ENCODE measurements at places on chromosomes 5 and 9. TPM values are rescaled to one million over a fixed set of nuclear protein-coding genes. Genes with fewer than 3 reads are reported as not detected.

DNA sequence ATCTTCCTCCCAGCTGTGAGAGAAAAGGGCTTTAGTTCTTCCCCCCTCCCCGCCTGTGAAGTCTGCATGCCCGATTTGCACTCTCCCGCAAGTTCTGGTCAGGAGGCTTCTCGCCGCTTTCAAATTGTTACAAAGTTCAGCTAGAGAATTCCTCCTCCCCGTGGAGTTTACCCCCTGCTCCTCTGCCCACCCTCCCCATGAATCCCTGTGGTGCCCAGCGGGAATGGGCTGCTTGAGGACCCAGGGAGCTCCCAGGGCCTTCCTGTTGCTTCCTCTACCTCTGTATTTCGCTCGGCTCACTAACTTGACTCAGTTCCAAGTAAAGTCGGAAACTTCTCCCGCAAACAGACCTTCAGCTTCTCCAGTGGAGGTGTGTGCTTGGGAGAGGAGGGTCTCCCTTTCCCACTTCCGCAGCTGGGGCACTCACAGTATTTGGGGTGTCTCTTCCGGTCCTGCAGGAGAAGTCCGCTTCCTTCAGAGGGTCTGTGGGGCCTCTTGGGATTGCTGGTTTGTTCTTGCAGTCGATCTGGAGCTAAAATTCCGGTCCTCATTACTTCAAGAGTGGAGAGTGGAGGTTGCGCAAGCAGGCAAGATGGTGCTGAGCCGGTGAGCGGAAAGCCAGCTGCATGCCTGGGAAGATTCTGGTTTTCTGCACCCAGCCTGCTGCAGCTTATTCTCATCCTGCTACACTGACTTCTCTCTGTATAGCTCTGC is 97.8 kb downstream of the ADAMTS12 start:
- DNase-seq: no peak

DNA sequence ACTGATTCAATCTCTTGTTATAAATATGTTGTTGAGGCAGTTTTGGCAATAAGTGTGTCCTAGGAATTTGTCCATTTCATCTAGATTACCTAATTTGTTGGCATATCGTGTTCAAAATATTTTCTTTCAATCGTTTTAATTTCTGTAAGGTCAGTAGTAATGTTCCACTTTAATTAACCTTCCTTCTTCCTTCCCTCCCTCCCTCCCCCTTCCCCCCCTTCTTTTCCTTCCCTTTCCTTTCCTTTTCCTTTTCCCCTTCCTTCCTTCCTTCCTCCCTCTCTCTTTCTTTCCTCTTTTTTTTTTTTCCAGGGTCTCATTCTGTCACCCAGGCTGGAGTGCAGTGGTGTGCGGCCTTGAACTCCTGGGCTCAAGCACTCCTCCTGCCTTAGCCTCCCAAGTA is 27.1 kb downstream of the CD14 start:
- no peak for DNase-seq

OR1Q1 gene
- 0.26 TPM for total RNA-seq

IL31RA gene
- total RNA-seq: 3.6 TPM

TCF7 gene
- 265 TPM for total RNA-seq

DNA sequence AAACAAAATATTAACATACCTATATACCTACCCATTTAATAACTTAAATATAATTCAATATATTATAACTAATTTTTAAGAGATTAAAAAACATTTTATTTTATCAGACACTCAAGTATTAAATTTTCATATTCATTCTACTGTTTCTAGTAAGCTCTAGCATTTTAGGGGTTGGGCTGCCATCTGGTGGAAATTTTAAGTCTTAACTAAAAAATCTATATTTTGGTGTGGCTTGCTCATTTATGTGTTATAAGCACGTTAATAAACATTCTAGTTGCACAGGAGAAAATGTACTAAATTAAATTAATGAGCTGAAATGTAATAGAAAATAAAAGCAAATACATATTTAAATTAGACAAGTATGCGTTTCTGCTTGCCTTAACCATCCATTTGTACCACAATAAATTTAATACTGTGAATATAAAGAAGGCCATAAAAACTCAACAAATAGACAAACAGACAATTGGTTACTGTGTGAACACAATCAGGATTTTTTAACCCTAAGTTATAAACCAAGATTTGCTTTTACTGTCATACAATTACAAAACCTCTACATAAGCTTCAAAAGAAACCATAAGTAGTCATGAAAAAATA is 1728.3 kb upstream of the CDH9 start:
- peak; percentile 0 for DNase-seq

GRCh38 chr9:27496135-27496504 is 28.0 kb upstream of the IFNK start:
- DNase-seq: no peak

- DNase-seq: no peak
Measured at GRCh38 chr9:110021891-110022290, 186.1 kb downstream of the C9orf152 start.

GRCh38 chr9:79638806-79639205 is 67.0 kb downstream of the TLE4 start:
- DNase-seq: no peak

GRCh38 chr5:141715346-141715905 is 33.4 kb upstream of the ARAP3 start:
- no peak for DNase-seq

DNA sequence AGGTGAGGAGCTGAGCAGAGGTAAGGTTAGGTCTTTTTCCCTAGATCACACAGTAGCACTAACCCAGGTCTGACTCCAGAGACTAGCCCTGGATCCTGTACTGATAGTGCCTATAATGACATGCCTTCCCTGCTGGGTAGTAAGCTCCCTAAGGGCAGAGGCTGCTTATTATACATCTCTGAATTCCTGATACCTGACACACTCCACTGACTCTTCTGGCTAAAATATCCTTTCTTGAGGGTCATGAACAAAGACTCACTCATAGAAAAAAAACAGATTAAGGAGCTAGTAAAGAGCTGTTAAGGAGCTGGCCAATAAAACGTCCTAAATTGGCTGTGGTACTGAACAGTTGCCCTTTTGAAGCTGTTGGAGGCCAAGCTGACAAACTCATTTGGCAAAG is 149.0 kb upstream of the ITGA1 start:
- no peak for DNase-seq

ZNF366 gene
- total RNA-seq: not detected

GRCh38 chr5:123111502-123111901 is 22.5 kb downstream of the PRDM6 start:
- DNase-seq: no peak

DNA sequence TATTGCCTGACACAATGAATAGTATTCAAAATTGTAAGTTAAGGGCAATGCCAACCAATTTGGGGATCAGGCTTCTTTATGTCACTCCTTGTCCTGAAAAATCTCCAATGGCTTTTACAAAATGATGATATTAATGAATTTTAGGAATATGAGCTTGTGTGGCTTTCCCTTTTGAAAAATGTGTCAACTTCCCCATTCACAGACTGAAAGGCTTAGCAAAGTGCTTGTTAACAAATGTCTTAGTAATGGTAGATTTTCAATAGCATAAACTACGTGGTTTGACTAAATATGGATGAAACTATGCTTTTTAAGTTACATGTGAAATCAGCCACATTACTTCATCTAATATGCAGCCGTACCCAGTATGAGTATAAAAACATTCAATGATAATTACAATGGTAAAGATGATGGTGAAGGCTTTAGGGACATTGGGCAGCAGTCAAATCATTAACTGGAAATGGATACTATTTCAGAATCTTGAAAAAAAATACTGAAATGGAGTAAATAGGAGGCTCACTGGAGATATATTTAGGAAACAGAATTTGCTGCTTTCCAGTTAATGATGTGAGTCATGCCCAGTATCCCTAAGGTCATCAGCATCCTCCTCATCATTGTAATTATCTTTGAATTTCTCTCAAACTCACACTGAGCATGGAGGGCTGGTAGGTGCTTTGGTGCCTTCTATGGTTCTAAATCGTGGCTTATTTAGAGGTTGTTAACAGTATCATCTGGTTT is 113.3 kb upstream of the ZNF608 start:
- DNase-seq: no peak

DNA sequence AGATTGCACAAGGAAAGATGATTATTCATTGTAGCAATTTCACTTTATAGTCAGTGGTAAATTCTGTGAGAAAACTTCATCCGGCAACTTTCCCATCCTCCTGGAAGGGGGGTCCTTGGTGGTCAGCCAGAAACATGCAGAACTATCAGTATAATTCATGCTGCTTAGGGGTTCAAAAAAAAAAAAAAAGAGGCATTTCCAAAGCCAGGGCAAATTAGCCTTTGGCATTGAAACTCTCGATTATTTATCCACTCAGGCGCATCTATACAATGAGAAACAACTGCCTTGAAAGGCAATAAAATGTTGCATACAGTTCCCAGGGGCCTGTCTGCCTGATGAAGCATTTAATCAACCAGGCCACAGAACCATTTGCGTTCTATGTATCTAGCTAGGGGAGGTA is 263.3 kb downstream of the TMEM167A start:
- no peak for DNase-seq

GRCh38 chr9:118273048-118273447 is 568.8 kb downstream of the TLR4 start:
- no peak for DNase-seq

- DNase-seq: no peak
Measured at GRCh38 chr9:21557428-21557768, 75.3 kb upstream of the IFNE start.

DNA sequence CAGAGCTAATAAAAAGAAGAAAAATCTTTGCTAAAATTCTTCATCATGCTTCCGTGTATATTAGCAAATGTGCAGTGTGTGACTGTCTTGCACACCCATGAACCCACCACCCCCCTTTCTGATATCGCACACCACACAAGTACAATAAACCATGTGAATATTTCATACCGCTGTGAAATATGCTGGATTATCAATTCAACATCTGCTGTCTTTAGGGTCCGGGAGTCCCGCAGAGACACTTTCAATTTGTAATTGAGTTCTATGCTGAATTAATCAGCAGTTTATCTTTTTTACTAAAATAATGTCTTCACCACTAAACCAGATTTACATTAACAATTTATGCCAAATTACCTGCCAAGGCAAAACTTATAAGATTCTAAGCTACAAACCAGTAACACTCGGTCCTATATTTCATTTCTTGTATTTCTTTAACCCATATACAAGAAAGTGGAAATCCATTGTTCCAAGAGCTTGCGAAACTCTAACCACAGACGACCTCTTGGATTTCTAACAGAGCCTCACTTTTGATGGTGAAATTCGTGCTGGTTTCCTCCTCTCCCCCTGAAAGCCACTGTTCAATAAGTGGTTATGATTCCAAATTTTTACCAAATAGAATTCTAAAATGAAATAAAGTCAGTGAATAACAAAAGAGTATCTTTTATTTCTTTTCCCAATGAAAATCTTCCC is 44.2 kb downstream of the PSMB7 start:
- no peak for DNase-seq

GRCh38 chr5:39461007-39461682 is 36.4 kb upstream of the DAB2 start:
- DNase-seq: no peak

DNA sequence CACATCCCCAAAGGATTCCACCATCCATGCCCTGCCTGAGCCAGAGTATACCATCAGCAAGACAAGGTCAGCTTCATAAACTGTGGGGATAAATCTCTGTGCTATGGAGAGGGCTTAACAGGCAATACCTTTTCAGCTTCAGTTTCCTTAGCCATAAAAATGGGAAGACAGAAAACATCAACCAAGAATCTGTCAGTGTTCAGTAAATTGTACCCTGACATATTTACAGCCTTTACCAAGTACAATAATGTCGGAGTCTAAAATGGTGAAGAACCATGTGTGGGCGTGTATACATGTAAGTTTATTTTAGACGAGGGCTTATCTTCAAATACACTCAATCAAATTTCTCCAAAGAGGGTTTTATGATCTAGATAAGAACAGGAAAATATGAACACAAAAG is 94.7 kb downstream of the ELAVL2 start:
- DNase-seq: no peak

- DNase-seq: no peak
Measured at GRCh38 chr5:33346534-33346933, 94.2 kb upstream of the TARS1 start.

DNA sequence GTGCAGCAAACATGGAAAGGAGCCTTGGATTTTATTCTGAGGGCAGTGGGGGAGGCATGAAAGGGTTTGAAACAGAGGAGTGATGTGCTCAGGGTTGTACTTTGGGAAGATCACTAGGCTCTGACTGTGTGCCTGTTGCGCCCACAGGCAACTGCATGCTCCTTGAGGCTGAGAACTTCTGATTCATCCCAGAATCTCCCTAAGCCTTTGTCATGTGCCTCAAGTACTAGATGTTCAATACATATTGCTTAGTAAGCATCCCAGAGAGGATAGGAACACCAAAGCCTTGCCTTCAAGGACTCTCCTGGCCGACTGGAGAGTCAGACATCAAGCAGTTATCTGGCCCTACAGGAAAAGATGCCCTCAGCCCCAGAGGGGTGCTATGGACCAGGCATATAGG is 54.1 kb downstream of the ARHGEF37 start:
- DNase-seq: no peak

GRCh38 chr9:22241611-22242010 is 205.0 kb upstream of the DMRTA1 start:
- DNase-seq: no peak

GRXCR2 gene
- total RNA-seq: not detected

DNA sequence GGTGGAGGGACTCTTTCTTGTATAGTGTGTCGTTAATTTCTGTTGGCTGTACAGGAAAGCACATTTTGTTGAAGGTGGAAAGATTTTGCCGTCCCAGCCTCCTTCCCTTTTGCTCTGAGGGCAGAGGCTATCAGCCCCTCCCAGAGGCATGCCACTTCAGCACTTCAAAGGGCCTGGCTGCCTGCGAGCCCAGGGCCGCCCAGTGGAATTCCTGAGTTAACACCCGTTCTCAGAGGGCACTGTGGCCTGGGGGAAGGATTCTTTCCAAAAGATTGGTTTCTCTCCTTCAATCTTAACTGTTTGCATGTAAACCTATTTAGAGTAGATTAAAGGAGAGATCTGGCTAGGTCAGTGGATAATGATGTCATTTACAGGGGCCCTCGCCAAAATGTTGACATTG is 238.6 kb downstream of the FANCC start:
- DNase-seq: no peak
